GM12891 (cell line): ENCODE measurements at places on chromosomes 1 and 21.

- no peak for DNase-seq
Observed at GRCh38 chr1:21775985-21776562, 6.9 kb downstream of the USP48 start.

DNA sequence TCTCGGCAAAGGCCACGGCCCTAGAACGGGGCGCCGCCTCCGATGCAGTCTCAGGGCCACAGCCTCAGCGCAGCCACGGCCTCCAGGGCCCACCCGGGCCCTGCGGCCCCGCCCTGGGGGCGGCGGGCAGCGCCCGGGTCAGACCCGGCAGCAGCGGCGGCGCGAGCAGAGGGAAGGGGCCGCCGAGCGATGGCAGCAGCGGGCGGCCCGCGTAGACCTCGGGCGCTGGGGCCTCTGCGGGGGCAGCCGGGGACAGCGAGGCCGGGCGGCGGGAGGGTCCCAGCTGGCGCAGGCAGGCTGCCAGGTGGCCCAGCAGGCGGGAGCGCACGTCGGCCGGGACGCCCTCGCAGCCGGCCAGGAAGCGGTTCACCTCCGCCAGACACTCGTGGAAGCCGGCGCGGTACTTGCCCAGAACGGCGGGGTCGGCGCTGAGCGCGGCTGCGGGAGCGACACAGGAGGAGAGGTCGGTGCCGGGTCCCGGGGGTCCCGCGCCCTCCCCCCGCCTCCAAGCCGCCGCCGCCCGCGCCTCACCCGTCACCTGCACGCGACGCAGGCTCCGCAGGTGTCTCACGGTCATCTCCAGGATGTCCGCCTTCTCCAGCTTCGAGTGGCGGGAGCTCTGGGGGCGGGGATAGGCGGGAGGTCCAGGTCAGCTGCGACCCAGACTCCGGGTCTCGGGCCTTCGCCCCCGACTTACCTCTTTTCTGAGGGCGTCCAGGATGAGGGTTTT is 737 bp downstream of the HES4 start:
- DNase-seq, result no peak

DNA sequence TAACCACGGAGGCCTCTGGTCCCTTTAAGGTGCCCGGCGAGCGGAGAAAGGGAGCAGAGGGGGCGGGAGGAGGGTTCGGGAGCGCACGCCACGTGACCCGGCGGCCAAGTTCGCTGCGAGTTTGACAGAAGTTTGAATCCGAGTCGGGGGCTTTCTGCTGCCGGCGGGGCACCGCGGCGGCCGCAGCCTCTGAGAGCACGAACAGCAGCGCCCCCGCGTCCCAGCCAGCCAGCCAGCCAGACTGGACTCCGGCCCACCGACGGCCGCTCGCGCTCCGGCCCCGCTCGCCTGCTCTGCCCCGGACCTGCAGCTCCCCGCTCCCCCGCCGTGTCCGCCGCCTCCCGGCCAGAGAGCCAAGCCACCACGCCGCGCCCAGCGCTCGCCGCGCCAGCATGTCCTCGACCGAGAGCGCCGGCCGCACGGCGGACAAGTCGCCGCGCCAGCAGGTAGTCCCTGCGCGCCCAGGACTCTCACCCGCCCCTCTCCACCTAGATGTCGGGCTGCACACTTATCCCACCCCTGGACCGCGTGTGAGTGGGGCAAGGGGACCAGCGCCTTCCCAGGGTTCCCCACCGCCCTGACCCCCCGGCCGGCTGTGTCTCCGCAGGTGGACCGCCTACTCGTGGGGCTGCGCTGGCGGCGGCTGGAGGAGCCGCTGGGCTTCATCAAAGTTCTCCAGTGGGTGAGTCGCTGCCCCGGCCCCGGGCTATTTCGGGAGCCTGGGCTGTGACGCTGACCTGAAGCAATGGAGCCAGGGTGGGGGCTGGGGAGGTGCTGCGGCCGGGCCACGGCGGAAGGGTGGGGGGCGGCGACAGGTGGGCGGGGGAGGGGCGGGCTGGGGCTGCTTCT is at the start of gene SYPL2:
TSS of gene SYPL2 (plus strand) at position 95 of the 849 bp plus-strand sequence. CDS start at position 393, 298 bp downstream.
- DNase-seq, result no peak

- no peak for DNase-seq
Observed at GRCh38 chr1:5613900-5614299, 378.3 kb downstream of the NPHP4 start.

- no peak for DNase-seq
Observed at GRCh38 chr1:63269571-63269970, 52.8 kb upstream of the FOXD3 start.

- DNase-seq, result no peak
Observed at GRCh38 chr1:116115476-116116439, 4.6 kb downstream of the MAB21L3 start.

DNA sequence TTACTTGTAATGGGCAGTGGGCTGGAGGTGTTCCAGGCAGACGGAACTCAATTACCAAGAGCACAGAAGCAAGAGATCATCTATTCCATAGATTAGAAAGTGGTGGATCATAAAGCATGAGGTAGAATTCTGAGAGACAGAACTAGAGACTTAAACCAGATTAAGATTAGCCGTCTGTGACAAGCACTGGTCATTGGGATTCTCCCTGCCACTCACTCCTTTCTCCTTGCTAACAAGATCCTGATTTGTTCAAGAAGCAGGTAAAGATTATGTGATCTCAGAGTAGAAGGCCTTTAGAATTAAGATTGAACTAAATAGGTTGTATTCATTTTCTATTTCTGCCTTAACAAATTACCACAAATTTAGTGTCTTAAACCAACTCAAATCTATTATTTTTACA is 1.5 kb upstream of the HSPA13 start:
- DNase-seq, result no peak

GRCh38 chr1:21866707-21867043 is 54.6 kb downstream of the LDLRAD2 start:
- DNase-seq, result no peak
